Activated naive CD8-positive, alpha-beta T cell treated with anti-CD3 and anti-CD28 coated beads for 36 hours (primary cell): ENCODE measurements at places on chromosomes 16 and 17. TPM values are rescaled to one million over a fixed set of nuclear protein-coding genes. Genes with fewer than 3 reads are reported as not detected.

DNA sequence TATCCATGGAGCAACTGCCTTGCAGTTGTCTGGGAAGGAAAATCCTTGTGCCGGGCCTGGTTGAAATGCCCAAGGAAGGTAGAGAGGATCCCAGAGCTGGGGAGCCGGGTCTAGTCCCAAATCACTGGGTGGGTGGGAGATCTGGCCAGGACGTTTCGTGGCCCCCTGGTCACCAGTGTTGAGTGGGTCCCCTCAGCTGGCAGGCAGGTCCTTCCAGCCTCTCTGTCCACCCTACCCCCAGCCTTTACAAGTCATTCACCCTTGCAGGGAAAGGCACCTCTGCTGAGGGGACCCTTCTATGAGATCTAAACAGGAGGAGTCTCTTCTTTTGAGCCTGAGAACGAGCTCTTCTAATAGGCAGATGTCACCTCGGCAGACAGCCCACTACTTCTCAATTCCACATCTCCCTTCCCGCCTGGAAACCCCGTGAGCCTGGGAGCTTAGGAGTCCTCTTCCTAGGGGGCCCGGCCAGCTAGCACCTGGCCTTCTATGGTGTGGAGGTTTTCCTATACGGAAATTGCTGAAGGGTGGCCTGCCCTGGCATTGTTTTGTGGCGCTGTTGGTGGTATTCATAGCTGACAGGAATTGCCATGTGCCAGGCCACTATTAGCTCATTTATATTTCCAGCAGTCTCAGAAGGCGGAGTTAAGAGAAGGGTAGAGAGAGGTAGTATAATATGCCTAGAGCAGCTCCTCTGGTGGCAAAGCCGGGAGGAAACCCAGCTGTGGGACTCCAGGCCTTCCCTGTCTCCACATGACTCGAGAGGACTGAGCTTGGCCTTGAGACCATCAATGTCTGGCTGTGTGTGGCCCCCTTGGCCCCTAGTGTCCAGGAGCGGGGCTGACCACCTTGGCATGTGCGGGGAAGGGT lies 13.3 kb downstream of the MPRIP start:
- DNase-seq: no peak

Gene DUS1L
- 175 TPM for total RNA-seq

DNA sequence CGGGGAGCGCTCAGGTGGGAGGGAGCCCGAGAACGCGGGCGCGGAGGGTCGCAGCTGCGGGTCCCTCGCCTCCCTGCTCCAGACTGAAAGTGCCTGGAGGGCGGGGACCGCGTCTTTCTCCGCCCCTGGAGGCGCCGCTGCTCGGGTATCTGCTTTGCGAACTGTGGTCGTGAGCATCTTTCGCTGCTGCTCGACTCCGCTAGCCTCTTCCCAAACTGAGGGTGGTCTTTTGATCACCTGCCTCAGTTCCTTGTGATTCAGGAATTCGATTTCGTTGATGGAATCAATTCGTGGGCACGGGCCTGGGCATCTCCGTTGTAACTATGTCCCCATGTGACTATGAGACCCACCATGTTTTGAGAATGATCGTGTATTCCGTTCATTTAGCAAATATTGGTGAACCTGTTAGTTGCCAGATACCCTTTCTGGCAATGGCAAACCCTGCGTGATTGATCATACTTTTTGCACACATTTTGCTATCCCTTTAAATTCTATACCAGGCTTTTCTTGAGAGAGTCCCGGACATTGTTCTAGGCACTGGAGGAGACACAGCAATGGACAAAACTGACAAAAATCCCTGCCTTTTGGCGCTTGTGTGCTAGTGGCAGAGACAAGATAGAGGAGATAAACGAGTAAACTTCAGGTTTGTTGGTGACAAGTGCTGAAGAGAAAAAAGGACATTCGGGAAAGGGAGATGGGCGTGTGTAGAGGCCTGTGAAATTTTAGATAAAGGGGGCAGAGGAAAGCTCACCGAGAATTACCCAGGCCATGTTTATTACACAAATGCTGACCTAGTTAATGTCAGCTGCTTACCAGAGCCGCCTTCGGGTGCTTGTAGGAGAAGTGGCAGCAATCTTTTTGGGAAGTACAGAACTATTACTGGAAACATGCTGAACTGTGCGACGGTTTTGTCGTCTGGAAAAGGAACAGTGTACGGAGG lies 948 bp downstream of the UTP18 start:
- DNase-seq: no peak

DNA sequence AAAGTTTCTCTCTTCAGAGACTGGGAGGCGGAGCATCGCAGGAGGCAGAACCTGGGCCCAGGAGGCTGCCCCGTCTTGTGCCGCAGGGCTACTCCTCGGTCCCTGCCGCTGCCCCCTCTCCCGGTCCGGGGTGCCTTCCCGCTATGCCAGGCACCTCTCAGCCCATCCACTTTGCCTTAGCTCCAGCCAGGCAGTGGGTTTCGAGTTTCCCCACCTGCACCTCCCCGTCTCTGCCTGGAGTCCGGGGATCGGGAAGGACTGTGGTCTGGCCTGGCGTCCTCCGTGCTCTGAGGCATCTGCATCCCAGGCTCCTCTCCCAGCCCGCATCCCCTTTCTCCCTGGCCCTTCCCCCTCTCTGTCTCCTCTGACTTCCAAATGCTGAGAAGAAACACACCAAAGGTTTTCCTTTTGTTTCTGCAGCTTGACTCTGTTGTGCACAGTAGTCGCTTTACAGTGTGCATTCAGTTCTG lies 26.8 kb upstream of the PIK3R6 start:
- DNase-seq: no peak

DNA sequence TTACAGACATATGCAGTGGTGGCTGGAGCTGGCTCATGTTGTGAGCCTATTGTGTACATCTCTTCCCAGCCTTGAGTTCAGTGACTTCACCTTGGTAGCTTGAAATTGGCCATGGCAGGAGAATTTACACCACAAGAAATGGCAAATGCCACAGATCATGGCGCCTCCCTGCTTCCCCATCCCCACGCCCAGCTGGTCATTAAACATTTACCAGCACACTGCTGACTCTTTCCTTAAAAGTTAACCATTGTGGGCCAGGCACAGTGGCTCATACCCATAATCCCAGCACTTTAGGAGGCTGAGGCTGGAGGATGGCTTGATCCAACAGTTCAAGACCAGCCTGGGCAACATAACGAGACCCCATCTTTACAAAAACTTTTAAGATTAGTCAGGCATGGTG lies 22.6 kb upstream of the ITGB4 start:
- no peak for DNase-seq

GRCh38 chr16:51392521-51393187 lies 241.6 kb upstream of the SALL1 start:
- no peak for DNase-seq

GRCh38 chr17:82155606-82156005 lies 57.0 kb downstream of the CCDC57 start:
- DNase-seq: no peak

Gene GAS7
- total RNA-seq: 1.2 TPM

- DNase-seq: no peak
Observed at GRCh38 chr16:68206245-68206644, 29.7 kb downstream of the ESRP2 start.

GRCh38 chr16:3637371-3637923 lies 17.0 kb upstream of the DNASE1 start:
- DNase-seq: no peak

- no peak for DNase-seq
Observed at GRCh38 chr17:78172249-78173051, 4.1 kb downstream of the SYNGR2 start.
